ENCODE measurements at places on chromosomes 11 and 22.

DNA sequence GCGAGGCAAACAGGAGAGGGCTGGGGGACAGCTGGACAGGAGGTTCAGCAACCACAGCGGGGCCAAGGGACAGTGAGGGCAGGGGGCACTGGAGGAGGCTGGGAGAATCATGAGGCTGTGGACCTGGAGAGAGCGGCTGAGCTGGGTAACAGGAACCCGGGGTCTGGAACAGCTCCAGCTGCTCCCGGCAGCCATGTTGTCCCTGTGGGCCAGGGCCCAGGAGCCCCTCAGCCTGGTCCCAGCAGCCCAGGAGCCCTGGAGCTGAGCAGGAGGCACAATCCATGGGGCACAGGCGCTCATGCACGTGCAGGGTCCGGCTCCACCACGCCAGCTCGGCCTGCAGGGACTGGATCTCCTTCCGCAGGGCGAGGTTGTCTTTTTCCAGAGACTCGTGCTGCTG is 7.4 kb downstream of the BATF2 start:
- DNase-seq, result no peak

- DNase-seq, result peak; percentile 45
Observed at GRCh38 chr11:33387581-33387980, 130.4 kb downstream of the HIPK3 start.

- peak; percentile 56 for DNase-seq
Observed at GRCh38 chr11:121236115-121237001, 56.2 kb upstream of the SC5D start.

DNA sequence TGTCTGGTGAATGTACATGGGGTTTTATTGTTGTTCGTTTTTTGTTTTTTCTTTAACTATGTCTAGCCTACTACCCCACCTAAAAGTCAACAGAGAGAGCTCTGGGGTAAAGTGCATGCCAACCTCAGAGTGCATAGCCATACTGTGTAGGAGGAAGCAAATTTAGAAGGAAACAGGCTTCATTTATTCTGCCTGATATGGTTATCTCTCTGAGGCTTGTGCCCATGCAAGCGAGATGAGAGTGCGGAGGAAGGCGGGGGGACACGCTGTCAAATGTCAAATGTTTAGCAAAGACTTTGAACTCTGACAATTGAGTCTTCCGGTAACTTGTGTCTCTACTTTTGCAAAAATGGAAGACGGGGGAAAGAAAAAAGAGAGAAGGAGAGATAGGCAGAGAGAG is 295.5 kb downstream of the ETS1 start:
- no peak for DNase-seq

DNA sequence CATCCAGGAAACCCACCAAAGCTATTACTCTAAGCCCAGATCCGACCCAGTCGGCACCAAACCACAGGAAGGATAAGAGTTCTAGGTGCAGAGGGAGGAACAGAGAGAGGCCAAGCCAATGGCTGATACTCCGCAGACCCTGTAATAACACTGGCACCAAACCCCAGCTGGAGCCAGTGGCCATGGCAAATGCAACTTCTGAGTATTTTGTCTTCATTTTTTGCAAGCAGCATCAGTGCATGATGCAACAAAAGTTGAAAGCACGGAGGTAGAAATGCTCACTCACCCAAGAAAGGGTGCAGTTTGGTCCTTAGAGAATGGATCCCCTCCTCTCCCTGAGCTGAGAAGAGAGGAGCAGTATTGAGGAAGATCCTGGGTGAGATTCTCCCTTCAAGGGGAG is 2.8 kb downstream of the TMEM121B start:
- DNase-seq, result no peak

- DNase-seq, result no peak
Observed at GRCh38 chr11:76694664-76695063, 24.1 kb upstream of the LRRC32 start.

DNA sequence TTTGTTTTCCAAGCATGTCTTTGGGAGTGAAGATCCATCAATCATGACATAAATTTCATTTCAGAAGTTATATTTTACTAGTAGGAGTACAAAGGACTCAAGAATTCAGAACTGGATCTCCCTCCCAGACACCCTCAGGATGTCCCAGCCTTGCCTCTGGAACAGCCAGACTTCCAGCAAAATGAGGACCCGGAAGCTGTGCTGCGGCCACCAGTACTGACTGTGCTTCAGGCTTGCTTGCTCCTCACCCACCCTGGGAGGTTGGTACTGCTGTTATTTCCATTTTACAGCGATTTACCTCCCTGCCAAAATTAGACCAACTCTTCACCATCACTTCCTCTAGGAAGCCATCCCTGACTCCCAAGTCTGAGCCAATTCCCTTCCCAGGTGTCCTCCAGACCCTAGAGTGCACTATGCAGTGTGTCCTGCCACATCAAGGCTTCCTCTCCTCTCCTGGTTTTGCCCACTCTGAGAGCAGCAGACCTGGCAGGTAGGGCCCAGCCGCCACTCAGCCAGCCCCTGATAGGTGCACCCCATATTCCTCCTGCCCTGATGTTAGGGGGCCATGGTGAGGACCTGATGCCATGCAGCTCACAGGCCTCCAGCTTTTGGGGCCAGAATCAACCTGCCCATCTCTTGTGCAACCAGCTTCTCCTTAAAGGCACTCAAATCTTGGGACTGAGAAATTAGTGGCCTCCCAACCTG is 47.3 kb upstream of the WNT7B start:
- no peak for DNase-seq

GRCh38 chr11:111463276-111463675 is 48.9 kb downstream of the BTG4 start:
- DNase-seq, result no peak

DNA sequence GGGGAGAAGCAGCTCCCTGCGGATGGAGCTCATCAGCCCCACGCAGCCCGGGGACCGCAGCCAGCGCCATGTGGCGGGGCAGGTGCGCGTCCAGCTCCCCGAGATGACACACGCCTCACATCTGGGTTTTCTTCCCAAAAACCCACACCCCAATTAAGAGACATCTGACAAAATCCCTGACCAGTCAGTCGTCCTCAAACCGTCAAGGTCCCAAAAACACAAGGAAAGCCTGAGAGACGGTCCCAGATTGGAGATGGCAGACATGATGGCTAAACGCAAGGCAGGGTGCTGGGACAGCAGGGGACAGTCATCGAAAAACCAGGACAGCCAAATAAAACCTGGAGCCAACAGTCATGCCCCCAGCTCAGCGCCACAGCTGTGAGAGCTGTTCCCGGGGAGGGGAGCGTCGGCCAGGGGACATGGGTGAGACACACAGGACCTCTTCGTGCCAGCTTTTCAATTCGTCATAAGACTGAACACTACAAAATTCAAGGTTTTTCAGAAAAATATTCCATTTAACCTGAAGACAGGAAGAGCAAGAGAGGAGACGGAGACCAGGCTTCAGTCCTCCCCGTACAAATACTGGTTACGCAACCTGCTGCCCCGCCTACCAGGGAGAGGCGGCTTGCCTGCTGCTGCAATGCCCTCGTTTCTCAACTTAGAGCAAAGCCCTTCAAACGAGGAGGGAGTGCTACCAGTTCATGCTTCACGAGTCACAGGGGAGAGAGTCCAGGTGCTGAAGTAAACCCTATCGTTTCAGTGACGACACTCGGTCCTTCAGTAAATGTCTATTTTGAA is 10.5 kb downstream of the TOLLIP start:
- DNase-seq, result no peak

- no peak for DNase-seq
Observed at GRCh38 chr11:25057861-25058260, 561.0 kb downstream of the LUZP2 start.

GRCh38 chr11:111414267-111414931 is 35.3 kb upstream of the POU2AF1 start:
- peak; percentile 63 for DNase-seq

DNA sequence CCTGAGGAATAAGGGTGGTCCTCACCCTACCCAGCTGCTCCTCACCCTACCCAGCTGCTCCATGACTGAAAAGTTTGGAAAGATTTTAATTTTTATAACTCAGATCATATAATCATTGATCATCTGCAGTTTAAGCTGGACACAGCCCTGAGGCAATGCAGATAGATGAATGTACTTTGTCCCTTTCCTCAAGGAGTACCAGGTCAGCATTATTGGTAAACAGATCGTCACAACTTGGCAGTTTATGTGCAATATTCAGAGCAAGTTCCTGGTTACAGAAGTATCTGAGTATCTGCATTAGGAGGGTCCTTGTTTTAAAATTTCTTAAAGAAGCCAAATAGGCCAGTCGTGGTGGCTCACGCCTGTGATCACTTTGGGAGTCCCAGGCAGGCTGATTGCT is 3.6 kb downstream of the TNRC6B start:
- no peak for DNase-seq

DNA sequence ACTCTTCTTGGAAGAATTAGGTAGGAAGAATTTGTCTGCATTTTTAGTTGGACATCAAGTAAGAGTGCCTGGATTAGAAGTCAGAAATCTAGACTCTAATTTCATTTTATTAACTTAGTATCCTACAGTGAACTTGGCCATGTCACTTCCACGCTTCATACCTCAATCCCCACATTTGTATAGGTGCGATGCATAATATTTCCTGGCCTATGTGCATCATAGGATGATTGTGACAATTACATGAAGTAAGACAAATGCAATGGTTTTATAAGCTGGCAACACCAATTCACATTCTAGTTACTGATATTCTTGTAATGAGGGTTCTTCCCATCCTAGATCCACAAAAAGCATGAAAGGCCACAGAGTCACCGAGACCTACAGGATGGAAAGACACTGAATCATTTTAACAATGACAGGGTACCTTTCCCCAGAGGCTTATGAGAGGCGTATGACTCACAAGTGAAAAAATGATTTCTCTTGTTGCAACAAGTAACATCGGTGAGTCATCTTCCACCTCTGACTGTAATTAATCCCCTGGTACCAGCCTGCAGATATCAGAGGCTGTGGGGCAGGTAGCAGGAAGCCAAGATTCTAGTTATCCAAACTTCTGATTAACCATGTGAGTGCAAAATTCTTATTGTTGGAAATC is 56.0 kb upstream of the OR5AK2 start:
- no peak for DNase-seq

- no peak for DNase-seq
Observed at GRCh38 chr22:39925909-39926679, 25.2 kb downstream of the GRAP2 start.

DNA sequence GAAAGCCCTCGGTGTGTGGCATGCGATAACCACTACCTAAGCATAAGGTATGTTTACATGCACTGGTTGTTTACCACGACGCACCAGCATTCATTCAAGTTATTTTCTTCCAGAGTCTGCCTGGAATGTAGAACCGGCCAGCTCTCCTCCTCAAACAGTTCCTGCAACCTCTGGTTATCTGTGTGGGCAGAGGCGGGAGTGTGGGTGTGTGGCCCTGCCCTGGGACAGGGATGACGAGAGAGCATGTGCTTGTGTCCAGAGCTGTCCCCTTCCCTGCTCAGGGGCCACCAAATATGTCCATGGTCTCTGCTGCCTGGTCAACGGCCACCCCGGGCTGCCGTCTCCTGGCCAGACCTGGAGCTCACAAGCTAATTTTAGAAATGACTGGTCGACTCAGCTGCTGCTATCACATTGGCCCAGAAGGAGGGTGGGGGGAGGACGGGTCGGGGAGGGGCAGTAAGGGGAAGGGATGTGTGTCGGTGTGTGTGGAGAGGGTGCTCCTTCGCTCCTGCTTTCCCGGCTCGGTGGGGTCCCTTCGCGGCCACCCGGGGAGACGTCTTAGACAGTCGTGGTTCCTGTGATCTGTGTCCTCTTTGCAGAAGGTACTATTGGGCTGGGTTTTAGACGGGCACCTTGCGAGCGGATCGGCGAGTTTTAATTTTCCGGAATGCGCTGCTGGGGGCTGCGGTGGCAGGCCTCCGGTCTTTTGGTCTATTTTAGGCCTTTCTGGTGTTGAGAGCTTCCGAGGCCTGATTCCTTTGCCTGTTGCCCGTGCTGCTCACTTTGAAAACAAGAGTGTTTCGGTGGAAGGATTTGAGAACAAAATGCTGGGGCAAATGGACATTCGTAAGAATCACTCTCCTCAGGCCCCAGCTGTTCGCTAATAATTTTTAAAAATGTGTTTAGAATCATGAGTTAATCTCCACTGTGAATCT is at the start of gene MYO18B:
Gene MYO18B (plus strand): TSS at position 497 of the 935 bp plus-strand sequence. CDS start 18,905 bp downstream, outside the sequence.
- DNase-seq, result no peak

DNA sequence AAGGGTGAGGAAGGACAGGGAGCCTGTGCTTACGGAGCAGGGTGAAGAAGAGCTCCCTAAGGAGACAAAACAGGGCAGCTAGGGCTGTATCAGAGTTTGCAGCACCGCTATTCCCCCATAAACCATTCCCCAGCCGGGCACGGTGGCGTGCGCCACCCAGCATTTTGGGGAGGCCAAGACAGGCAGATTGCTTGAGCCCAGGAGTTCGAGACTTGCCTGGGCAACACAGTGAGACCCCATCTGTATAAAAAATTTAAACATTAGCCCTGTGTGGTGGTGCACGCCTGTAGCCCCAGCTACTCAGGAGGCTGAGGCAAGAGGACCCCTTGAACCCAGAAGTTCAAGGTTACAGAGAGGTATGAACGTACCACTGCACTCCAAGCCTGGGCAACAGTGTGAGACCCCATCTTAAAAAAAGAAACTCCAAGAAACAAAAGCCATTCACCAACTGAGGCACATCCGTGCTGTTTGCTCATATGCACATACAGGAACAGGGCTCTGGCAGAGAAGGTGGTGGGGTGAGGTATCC is 4.7 kb downstream of the GAL3ST1 start:
- DNase-seq, result no peak

GRCh38 chr11:36103933-36104530 is 160.2 kb downstream of the LDLRAD3 start:
- no peak for DNase-seq

GRCh38 chr11:72389116-72389515 is 45.2 kb downstream of the CLPB start:
- no peak for DNase-seq

- DNase-seq, result no peak
Observed at GRCh38 chr22:35399114-35399677, 744 bp upstream of the MCM5 start.

DNA sequence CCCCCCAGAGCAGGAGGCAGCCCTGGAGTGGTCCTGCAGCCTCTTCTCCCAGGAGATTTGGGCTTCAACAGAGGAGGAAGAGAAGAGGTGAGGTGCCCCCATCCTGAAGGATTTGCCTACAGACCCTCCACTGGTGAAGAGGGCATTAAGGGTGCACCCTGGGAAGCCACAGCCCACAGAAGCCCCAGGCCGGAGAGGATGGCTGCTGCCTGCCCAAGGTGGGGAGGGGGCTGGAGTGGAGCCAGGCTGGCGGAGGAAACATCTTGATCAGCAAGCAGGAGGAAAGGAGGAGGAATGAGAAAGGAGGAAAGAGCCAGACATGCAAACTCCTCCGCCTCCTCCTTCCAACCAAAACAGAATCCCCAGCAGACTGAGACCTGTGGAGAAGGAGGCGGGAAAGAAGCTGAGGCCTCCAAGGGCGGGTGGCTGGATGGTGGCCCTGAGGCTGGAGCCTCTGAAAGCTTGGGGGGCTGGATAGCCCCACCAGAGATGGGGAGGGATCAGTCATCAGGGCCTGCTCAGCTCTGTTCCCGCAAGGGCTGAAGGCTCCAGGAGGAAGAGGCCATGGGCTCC is 31.3 kb downstream of the ARRB1 start:
- DNase-seq, result no peak

GRCh38 chr11:125910226-125910849 is 6.0 kb downstream of the DDX25 start:
- no peak for DNase-seq

- peak; percentile 58 for DNase-seq
Observed at GRCh38 chr11:76637491-76638269, 32.9 kb downstream of the LRRC32 start.

- no peak for DNase-seq
Observed at GRCh38 chr22:29022101-29022817, 39.4 kb downstream of the C22orf31 start.

- DNase-seq, result no peak
Observed at GRCh38 chr11:123135863-123136446, 59.1 kb downstream of the CLMP start.
